ENCODE measurements at places on chromosomes 11 and 22.

DNA sequence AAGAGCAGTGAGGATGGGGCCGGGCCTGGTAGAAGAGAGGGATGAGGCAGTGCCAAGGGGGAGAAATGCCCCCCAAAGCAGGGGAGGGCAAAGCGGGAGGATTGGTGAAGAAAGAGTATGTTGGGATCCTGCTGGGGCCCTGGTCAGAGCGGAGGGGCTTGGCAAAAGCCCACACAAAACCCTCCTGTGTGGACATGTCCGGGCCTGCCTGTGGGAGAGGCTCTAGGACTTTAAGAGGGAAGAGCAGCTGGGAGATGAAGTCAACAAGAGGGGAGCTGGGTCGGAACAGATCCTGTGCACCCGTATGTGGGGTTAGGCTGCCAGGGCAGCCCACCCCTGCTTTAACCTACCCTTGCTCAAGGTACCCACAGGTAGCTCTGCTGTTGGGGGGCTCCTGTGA lies 25.8 kb downstream of the ART5 start:
- DNase-seq = no peak

DNA sequence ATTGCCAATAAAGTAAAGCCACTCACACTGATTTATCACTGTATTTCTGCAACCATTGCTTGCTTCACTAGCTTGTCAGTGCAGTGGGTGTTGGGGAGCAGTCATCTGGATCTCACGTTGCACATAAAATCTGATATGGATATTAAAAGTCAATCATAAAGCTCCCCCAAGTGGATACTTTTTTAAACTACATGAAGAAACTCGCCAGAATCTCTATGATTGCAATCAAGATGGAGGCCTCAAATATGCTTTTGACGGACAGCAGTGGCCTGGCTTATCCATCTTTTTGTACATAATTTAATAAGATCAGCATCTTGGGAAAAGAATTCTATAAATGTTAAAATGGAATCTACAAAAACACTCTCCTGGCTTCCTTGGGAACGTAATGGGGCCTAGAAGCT lies 137.7 kb downstream of the WT1 start:
- DNase-seq = no peak

- DNase-seq = no peak
Observed at GRCh38 chr22:44689173-44689572, 12.8 kb upstream of the PRR5 start.

- no peak for DNase-seq
Observed at GRCh38 chr11:7098235-7098832, 9.5 kb downstream of the RBMXL2 start.

- DNase-seq = no peak
Observed at GRCh38 chr11:134390706-134391569, 21.1 kb downstream of the B3GAT1 start.

DNA sequence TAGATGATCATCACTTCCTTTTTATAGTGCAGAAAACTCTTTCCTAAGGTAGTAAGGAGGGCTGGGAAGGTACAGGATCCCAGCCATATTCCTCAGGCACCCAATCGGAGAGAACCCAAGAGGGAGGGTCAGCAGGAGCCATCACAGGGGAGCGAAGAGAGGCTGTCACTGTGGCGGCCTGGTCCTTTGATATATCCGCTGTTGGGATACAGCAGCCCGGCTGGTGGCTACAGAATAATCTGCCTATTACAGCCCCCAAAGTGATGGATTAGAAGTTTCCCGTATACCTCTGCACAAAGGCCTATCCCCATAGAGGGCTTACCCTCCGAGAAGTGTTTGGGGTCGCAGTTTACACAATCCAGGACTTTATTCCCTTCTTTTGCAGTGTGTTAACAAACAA lies 48.5 kb downstream of the OR4D9 start:
- DNase-seq = no peak

GRCh38 chr11:66373265-66373664 lies 1.7 kb upstream of the SLC29A2 start:
- no peak for DNase-seq

- DNase-seq = no peak
Observed at GRCh38 chr22:38298312-38299005, 18.8 kb downstream of the CSNK1E start.

- no peak for DNase-seq
Observed at GRCh38 chr11:96200243-96200642, 142.8 kb downstream of the MAML2 start.

- no peak for DNase-seq
Observed at GRCh38 chr22:31852691-31853421, 91.5 kb upstream of the YWHAH start.

DNA sequence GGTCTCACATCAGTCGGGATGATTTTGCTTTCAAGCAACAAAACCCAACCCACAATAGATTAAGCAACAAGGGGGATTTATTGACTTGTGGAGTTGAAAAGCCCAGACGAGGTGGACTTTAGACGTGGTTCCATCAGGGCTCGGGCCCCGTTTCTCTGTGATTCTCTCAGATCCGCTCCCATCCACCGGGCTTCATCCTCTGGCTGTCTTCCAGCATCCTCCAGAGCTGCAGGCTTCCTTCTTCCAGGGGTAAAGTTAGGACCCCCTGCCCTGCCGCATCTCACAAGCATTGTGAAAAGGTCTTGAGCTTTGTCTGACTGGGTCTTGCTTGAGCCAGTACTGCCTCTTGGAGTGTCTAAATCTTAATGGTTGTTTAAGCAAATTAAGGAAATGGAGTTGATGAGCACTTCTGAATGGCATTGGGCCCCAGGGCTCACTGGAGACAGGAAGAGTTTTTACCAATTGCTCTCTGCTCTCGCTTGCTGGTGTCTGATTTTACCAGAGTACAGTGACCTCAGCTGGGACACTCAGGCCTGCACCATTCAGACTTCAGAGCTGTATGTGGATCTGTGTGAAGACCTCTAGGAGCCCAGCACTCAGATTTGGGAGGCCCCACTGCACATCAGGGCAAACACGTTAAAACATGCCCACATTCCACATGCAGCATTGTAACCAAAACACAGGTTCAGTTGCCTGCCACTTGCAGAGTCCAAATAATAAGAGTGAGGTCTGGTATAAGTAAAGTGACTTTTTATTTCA lies 13.5 kb upstream of the FTH1 start:
- no peak for DNase-seq

- no peak for DNase-seq
Observed at GRCh38 chr11:117228091-117228490, 3.8 kb downstream of the PCSK7 start.

DNA sequence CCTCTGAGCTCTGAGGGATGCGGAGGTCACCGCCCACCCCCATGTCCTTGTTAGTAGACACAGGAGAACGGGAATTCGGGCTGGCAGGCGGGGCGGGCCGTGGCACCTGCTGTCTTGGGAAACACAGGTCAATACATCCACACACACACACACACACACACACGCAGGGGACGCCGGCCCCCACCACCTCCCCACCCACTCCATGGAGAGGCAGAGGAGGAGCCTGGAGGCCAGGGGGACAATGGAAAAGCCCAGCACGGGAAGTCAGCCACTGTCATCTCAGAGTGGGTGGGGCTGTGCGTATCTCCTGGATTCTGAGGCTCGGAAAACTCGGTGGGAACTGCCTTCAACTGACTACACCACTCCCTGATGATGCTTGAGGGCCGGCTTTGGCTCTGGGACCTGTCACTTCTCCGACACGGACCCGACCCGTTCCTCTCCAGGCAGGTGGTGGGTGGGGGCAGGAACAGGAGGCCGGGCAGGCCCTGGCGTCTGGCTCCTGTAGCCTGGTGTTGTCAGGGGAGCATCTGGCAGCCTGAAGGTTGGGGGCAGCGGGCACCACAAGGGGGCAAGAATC lies 18.5 kb upstream of the TMEM184B start:
- DNase-seq = no peak

- no peak for DNase-seq
Observed at GRCh38 chr22:21681566-21682370, 16.0 kb downstream of the PPIL2 start.

DNA sequence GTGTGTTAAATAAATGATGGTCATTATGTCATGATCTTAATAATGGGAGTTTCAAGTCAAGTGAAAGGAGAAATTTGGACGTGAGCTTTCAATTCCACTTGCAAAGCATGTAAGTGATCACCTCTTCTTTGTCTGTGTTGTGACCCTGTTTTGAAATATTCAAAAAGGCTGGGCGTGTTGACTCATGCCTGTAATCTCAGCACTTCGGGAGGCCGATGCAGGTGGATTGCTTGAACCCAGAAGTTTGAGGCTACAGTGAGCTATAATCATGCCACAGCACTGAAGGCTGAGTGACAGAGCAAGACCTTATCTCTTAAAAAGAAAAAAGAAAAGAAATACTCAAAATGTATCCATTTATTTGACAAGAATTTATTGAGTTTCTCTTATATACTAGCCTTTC lies 32.9 kb upstream of the EED start:
- DNase-seq = no peak

DNA sequence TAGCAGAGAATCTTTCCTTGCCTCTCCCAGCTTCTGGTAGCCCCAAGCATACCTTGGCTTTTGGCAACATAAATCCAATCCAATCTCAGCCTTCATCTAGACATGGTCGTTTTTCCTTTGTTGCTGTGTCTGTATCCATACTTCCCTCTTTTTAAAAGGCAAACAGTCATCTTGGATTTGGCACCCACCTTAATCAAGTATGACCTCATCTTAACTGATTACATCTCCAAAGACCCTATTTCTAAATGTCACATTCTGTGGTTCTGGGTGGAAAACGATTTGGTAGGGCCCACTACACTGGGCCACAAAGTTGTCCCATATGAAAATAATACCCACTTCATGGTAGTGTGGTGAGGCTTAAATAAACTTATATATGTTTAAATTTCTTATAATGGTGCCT lies 852 bp downstream of the BUD13 start:
- no peak for DNase-seq

- DNase-seq = no peak
Observed at GRCh38 chr11:60880643-60881282, 13.4 kb downstream of the ZP1 start.

GRCh38 chr11:20137637-20138036 lies 22.6 kb downstream of the DBX1 start:
- DNase-seq = no peak

GRCh38 chr11:3091846-3092602 lies 34.8 kb upstream of the CARS1 start:
- peak; percentile 63 for DNase-seq

GRCh38 chr11:35323076-35323868 lies 96.1 kb downstream of the SLC1A2 start:
- DNase-seq = no peak

DNA sequence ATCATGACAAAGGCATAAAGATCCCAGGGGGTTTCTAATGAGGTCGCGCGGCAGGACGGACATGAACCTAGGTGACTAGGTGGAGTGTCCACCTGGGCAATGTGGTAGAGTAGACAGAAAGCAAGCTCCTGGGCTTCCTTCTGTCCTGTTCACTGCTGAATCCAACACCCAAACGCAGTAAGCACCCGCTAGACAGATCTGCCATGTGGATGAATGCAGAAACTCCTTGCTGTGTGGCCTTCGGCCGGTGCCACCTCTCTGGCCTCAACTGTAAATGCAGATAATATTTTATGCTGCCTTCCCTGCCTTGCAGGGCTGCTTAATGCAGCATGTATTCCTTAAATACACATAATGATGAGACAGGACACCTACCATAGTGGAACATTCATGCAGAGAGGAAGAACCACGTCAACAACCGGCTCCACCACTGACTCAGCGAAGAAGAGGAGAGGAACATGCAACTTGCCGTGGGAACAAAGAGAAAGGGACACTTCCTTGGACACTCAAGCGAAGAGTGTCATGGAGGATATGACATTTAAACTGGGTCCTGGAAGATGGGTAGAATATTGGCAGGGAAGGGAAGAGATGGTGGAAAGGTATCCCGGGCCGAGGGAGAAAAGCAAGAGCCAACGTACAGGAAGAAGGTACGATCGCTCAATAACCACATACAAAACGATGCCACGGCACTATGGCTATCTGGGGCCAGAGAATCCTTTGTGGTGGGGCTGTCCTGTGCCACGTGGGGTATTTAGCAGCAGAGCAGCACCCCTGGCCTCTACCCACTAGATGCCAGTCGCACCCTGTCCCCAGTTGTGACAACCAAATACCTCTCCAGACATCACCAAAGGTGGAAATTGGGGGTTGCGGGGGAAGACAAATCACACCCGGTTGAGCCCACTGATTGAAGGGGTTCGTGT lies 30.8 kb downstream of the MYH9 start:
- DNase-seq = peak; percentile 53

- DNase-seq = no peak
Observed at GRCh38 chr11:133895061-133895479, 49.8 kb upstream of the SPATA19 start.

DNA sequence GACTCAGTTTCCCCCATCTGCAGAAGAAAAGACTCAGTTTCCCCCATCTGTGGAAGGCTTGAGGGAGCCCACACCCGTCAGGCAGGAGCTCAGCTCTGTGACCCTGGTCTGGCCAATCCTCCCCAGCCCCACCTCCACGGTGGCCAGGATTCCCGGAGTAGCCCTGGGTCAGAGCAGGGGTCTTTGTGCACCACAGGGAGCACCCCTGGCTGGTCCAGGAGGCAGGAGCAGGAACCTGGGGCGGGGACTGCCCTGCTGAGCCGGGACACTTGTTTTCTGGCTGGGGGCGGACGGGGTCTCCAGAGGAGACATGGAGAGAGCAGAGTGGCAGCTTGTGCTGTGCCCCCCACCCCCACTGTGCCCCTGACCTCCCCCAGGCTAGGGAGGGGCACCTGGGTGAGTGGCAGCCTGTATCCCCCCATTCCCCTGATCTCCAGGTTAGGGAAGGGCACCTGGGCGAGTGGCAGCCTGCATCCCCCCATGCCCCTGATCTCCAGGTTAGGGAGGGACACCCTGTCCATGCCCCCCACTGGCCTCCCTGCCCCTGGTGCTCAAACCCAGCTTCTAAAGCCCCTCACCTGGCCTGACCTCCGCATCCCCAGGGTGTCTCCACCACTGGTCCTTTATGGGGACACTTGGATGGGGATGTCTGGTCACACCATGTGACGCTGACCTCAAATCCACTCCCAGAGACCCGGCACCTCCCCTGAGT lies 18.8 kb downstream of the IL17REL start:
- no peak for DNase-seq

- no peak for DNase-seq
Observed at GRCh38 chr11:47955061-47955755, 25.2 kb upstream of the PTPRJ start.

- DNase-seq = no peak
Observed at GRCh38 chr22:31329029-31329428, 17.1 kb downstream of the PATZ1 start.

Data from T-helper 2 cell treated with Interferon-gamma antibody and Interleukin-4, amounts not matched to agents 5 μg/mL and 100 μg/mL, for 36 hours (primary cell).